A673 (cell line): ENCODE measurements at places on chromosomes 16 and 17. TPM values are rescaled to one million over a fixed set of nuclear protein-coding genes. Genes with fewer than 3 reads are reported as not detected.

Gene HOXB9
- total RNA-seq: 8.2 and 14.6 TPM in 2 replicates

Gene SLC46A1
- total RNA-seq: 4.4 and 6.4 TPM in 2 replicates

DNA sequence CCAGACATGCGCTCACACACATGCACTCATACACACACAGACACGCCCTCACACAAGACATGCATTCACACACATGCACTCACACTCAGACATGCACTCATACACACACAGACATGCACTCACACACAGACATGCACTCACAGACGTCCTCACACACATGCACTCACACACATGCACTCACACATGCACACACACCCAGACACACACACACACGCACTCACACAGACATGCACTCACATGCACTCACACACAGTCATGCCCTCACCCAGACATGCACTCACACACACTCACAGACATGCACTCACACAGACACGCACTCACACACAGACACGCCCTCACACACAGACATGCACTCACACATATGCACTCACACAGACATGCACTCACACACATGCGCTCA, 2.1 kb upstream of the ZNF469 start:
- no peak for DNase-seq

DNA sequence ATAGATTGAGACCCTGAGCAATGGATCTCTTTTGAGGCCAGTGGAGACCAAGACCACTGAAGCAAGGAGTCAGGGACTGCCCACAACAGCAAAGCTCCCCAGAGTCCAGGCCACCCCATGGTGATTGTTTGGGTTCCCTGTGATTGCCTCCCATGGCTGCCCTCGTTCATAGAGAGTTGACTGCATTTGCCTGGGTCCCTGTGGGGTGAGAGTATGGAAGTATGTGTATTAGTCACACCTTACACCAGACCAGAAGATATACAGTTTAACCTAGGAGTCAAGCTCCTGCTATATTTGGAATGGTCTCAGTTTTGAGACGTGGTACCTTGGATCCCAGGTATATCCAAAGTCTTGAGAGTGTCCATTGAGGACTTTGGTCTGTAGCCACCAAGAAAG, 20.2 kb downstream of the HLF start:
- DNase-seq: no peak

GRCh38 chr17:57523926-57524632, 221.0 kb downstream of the CCDC182 start:
- DNase-seq: no peak

DNA sequence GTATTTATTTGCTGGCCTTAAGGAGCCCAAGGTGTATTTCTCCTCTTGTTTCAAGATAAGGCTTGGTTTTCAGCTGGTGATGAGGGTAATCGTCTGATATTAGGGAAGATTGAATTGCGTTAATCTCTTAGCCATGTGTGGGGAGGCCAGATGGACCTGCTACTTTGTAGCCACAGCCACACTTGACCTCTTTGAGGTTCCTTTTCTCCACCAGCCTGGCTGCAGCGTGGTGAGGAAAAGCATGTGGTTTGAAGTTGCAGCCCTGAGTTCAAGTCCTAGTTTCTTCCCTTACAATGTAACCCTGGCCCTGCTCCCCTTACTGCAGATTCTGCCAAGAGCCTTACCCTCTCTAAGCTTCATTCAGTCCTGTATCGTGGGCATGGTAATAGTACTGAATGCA, 3.1 kb downstream of the MINK1 start:
- DNase-seq: no peak

DNA sequence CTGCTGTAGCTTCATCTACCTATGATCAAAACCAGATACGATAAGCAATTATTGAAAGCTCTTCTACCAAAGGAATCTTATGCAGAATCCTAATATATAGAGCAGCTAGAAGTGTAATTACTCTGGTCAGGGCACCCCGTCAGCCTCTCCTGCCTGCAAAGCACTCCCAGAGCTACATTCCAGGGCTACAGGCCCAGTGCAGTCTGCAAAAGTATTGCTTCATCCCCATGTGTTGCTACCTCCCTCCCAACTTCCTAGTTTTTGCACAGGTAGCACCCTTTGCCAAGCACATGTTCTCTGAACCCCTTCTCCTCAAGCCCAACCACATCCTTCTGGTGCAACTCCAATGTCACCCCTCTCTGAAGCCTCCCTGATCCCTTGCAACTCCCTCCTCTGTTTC, 7.0 kb downstream of the CES5A start:
- DNase-seq: no peak

- DNase-seq: no peak
Measured at GRCh38 chr17:13513039-13513405, 88.7 kb downstream of the HS3ST3A1 start.

DNA sequence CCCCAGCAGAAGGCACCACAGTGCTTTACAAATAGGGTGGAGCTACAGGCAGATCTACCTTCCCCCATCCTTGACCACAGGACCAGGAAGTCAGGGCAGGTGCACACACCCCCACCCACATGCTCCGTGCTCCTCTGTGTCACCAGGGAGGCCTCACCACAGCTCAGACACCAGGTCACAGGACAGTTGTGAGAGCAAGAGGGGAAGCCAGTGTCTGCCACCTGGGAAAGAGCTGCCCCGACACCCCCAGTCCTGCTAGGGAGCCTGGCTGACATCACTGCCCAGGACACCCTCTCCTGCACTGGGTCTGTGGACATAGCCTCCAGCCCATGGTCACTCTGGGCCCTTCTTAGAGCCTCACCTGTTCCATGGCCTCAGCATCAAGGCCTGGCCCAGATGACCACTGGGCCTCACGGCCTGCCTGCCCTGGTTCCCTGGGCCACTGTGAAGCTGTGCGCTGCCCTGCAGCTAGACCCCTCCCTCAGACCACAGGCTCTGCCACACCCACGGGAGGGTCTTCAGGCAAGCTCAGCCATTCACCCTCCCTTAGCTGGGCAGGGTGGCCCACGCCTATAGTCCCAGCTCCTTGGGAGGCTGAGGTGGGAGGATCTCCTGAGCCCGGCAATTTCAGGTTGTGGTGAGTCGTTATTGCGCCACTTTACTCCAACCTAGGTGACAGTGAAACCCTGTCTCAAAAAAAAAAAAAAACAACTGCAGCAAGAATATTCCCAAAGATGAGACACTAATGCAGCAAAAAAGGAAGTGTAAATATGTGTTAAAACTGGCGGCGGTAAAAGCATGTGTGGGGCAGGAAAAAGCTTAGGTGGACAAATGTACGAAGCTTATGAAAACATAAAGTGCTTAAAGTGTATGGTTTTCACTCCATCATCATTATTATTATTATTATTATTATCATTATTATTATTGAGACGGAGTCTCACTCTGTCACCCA, 14.2 kb downstream of the POLR3K start:
- DNase-seq: no peak

DNA sequence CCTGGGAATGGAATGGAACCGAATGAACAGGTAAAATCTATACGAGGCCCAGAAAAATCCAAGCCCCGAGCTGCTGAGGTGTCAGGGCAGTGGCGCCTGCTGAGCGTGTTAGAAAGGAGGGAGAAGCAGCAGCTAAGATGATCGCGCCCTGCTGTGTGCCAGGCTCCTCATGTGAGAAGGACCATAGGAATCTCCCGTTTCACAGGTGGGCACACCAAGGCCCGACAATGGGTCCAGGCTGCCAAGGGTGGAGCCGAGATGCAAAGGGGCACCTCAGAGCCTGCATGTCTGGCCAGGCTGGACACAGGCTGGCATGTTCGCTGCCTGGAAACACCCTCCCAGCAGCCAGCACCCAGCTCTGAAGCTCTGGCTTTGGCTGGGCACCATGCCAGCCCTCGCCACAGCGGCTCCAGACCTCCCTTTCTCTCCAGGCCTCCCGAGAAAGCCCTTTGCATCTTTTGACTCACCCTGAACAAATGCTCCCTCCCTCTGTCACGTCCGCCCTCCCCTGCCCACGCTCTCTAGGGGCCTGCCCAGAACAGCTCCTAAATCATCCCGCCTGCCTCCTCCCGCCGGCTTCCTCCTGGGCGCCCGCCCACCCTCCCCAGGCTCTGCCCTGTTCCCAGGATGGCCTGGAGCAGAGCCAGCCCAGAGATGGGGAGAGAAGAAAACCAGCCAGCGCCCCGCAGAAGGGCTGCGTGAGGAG, 217.8 kb upstream of the GSE1 start:
- peak; percentile 92 for DNase-seq
